ENCODE measurements at places on chromosomes 1 and 21.

DNA sequence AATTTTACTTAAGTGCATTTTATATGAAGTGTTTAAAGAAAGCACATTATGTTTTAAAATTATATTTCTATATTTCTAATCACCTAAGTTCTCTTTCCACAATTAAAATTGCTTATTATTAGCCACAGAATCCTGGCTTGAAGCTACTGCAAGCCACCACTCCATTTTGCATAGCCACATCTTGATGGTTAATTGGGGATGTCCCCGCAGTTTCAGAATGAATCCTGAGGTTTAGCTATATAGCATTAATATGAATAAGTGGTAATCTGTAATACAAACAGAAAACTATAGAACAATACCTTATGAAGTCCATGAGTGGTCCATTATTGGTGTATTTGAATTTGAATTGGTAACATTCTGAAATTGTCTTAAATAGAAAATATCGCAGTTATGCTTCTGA, 11.6 kb upstream of the GOLPH3L start:
- H3K27me3 ChIP-seq, result no peaks in the 10 kb centered on the region
- H3K4me3 ChIP-seq, result no peak overlapping the region
- no peak for DNase-seq
- H3K36me3 ChIP-seq, result no peaks in the 10 kb centered on the region

DNA sequence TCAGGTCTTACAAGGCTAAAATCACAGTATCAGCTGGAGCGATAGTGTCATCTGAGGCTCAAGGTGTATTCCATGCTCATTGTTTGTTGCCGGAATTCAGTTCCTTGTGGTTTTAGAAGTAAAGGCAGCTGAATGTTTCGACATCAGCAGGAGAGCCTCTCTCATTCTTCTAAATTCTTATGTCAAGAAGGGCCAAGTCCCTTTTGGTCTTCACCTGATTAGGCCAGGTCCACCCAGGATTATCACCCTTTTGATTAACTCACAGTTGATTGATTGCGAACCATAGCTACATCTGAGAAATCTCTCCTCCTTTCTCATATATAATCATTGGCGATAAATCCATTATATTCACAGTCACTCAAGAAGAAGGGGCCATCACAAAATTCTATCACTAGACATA, 806.7 kb upstream of the PRMT6 start:
- no peaks in the 10 kb centered on the region for H3K36me3 ChIP-seq
- no peak for DNase-seq
- no peaks in the 10 kb centered on the region for H3K27me3 ChIP-seq
- H3K4me3 ChIP-seq, result no peak overlapping the region

GRCh38 chr1:16294219-16295212, 57.5 kb upstream of the CPLANE2 start:
- H3K27me3 ChIP-seq, result no peaks in the 10 kb centered on the region
- H3K27ac ChIP-seq, result no peak overlapping the region
- peaks cover 23% of the 10 kb centered on the region for H3K36me3 ChIP-seq

- no peak overlapping the region for H3K27ac ChIP-seq
- H3K27me3 ChIP-seq, result peaks cover 4% of the 10 kb centered on the region
- H3K36me3 ChIP-seq, result no peaks in the 10 kb centered on the region
- no peak overlapping the region for H3K4me3 ChIP-seq
- H3K4me1 ChIP-seq, result no peaks in the 10 kb centered on the region
These were observed 152.9 kb downstream of the CNIH3 start for GRCh38 chr1:224768971-224769370.
